ENCODE measurements at places on chromosomes 2 and 18.

GRCh38 chr18:63161032-63161760 lies 158.4 kb downstream of the BCL2 start:
- DNase-seq, result no peak

DNA sequence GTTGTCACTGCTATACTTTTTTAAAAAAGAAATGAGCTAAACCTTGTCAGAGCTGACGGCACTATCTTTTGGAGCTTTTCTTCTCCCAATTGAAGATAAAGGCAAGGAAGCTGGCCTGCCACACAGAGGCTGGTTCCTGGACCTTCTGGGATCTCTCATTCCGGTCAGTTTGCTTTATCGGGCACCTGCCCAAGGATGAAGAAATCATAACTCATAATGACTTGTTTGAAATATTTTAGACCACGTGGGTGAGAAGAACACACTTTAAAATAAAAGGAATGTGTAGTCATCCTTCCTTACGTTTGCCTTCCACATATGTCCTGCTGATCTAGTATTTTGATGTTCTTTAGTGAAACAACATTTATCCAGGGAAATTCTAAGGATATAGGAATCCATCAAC lies 535.7 kb downstream of the DCC start:
- DNase-seq, result no peak

DNA sequence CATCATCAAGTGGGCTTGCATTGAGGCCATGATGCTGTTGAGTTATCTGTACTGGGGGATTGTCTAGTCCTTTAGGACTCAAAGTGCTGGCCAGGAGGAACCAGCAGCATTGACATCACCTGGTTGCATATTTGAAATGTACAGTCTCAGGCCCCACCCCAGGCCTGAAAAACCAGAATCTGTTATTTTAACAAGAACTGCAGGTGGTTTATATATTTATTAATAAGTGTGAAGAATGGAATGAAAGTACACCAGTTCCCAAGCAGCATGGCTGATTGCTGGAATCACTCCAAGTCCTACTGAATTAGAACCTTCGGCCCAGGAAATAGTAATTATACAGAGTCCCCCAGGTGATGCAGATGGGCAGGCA lies 2.8 kb downstream of the IL1F10 start:
- DNase-seq, result no peak

DNA sequence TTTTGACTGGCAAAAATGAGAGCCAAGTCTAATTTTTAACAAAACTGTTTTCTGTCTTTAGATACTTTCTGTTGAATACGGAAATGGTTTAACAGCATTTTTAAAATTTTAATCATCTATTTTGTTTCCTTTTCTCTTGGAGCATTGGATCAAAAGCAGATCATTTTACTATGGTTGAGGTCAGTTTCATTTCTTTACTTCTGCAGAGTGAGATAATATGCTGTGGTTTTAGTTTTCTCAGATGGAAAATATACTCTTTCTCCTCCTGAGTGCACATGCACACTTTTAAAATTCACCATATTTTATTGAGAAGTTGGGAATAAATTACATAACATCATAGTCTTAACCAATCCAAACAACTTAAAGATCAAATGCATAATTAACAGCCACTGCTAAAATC lies 283.3 kb downstream of the SLC8A1 start:
- no peak for DNase-seq

DNA sequence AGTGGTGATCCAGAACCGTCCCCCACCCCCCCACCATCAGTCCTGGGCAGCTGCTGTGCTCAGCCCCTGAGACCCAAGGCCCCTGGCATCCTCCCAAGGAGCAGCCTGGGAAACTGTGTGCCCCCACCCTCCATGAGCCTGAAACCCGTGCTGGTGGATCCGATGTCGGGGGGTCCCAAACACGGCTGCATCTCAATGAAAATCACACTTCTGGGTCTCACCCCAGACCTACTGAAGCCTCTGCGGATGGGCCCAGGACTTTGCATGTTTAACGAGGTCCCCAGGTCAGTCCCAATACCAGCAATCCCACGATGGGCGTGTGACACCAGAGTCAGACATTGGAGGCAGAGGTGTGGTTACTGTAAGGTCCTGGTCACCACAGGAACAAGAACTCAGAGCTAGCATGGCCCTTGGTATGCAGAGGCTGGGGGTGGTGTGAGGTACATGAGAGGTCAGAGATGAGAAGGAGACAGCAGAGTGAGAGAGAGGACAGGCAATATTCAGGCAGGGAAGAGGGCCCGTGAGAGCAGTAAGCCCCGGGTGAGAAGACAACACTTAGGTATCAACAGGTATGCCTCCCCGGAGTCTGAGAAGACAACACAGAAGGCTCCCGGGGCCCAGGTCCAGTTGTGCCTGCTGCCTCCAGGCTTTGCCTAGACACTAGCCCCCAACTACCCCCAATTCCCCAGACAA lies 32.6 kb downstream of the MRPL35 start:
- no peak for DNase-seq

GRCh38 chr18:70405052-70405451 lies 116.2 kb downstream of the SOCS6 start:
- DNase-seq, result no peak

DNA sequence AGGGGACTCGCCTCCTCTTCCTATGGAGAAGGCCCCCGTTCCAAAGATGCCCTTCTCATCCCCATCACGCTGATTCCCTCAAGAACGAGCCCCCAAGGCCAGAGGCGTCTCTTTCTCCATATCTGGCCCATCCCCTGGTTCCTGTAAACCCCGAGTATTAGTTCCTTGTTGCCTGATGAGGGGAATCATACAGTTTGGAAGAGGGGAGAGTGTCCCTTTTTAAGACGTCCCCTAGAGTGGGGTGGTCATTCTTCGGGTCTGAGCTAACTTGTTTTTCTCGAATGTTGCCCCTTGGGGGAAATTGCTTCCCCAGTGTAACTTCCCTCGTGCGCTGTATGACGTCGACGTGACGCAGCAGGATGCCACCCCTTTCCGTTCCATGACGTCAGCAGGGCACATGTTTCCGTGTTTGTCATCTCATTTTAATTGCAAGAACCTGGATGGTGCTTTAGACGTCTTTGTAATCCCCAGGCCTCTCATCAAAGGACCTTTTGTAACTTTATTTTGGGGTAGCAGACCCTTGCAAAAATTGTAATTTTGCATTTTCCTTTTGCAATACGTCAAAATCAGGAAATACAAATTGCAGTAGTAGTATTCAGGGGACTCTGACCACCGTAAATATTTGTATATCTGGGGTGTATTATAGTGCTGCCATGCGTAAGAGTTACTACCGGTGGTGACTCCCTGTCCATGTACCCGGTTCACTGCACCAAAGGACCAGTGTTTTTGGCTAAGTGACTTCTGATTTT lies 569 bp downstream of the BABAM2 start:
- DNase-seq, result peak; percentile 27

DNA sequence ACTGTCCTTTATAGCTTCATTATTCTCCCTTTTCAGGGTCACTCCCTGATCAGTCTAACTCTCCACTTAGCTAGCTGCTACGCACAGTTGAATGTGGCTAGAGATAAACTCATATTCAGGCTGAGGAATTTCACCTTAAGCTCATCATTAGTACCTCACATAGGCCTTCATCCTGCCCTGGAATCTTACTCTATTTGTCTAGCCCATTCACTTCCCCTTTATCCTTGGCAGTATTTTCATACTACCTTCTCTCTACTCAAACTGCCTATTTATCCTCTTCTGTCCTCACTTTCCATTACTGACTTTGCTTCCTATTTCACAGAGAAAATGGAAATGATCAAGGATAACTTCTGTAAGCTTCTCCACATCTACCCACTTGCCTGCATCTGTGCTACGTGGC lies 10.6 kb upstream of the DSC2 start:
- no peak for DNase-seq

DNA sequence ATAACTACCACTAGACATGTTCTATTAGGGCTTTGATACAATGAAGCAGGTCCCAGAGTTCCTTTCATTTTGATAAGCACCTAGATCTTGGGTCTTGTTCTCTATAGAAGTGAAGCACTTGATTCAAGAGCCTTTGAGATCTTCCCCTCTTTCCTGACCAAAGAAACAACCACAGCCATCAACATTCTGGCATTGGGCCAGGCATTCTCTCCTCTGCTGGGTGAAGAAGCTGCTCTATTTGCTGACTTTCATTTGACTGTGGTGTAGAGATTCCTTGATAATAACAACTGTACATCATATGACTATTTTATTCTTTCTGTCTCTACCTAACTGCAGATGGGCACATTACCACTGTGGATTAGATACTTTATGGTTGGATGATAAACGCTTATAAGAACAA lies 96.6 kb upstream of the LYPD1 start:
- DNase-seq, result no peak

DNA sequence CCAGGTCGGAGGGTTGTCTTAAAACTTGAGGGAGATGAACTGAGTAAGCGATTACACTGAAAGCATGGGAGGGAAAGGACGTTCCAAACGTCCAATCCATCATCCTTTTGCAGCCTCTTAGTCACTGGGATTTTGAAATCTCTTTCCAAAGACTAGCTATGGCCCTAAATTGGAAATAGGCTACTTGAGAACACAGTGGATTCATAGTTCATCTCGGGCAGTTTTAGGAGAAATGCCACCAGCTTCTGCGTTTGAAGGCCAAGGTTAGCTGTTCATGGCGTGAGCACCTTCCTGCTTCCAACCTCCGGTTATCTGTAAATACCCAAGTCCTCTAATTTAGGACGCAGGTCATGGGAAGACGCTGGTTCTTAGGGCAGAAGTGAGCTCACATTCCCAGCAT lies 821 bp upstream of the EML6 start:
- DNase-seq, result peak; percentile 72

DNA sequence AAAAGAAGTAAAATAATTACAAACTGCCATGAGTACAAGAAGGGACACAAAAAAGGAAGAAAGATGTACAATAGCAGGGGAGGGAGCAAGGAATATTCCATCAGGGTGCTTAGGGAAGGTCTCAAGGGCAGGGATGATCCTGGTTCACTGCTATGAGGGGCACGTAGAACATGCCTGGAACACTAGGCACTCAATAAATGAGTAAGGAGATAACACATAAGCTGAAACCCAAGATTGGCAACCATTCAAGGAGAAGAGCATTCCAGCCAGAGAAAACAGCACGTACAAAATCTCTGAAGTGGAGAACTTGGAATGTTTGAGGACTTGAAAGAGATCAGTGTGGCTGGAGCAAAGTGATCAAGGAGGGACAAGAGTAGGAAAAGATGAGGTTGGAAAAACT lies 103.2 kb downstream of the FAM161A start:
- peak; percentile 72 for DNase-seq

DNA sequence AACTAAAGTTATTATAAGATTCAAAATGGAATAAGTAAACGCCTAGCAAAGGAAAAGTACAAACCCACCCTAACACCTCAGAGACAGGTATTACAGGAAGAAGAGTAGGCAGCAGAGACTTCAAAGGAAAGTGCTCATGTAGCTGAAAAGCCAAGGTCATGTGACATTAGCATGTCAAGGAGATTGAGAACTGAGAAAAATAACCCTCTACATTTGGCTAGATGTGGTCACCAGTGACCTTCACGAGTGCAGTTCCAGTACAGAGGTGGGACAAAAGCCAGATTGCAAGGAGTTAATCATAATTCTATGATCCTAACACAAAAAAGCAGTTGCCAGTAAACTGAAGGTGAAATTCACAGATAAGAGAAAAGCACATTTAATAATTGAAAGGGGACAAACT lies 252.7 kb downstream of the ZEB2 start:
- DNase-seq, result no peak

DNA sequence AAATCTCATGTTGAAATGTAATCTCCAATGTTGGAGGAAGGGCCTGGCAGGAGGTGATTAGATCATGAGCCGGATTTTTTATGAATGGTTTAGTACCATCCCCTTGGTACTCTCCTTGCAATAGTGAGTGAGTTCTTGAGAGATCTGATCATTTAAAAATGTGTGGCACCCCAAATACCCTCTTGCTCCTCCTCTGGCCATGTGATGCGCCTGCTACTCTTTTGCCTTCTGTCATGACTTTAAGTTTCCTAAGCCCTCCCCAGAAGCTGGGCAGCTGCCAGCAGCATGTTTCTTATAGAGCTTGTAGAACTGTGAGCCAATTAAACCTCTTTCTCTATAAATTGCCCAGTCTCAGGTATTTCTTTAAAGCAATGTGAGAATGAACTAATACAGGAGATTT lies 72.6 kb upstream of the FIGN start:
- DNase-seq, result peak; percentile 2

GRCh38 chr2:72797740-72798139 lies 28.1 kb downstream of the EXOC6B start:
- DNase-seq, result no peak

DNA sequence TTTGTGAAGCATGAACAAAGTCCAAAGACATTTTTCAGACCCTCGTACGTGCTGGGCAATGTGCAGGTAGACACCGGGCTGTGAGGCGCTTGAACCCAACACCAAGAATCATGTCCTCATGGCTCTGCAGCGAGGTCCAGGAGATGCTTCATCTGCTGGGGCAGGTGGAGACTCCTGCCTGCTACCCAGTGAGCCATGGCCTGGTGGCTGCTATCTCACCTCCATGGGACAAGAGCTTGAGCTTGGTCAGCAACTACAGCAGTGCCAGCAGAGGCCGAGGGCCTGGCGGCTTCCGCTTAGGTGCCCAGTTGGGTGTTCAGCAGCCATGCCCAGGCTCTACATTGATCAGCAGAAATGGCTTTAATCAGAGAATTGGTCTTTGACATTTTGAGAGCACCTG lies 281.0 kb upstream of the HS6ST1 start:
- no peak for DNase-seq

- DNase-seq, result no peak
Measured at GRCh38 chr2:78817430-78817829, 208.1 kb upstream of the REG3G start.

DNA sequence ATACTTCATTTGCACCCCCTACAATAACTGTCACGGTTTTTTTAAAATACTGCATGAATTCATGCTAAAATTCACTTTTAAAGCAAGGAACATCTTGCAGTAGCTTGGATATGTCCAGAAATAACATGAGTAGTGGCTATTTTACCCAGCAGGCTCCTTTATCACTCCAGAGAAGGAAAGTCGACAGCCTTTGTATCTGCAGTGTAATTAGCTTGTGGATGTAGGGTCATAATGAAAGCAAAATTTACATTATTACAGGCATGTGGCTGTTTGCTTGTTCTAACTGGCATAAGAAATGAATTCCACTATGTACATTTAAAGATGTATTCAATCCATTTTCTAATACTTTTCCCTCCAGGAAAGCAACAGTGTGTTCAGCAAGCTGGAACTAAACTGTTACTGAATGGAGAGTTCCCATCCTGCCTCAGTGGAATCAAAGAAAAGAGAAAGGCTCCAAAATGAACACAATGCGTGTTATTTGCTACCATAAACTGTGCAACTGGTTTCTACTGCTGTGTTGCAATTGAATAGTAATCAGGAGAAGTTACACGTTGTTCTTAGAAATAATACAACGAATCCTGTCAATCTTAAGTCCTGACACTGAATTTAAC lies 321.2 kb upstream of the VRK2 start:
- DNase-seq, result no peak

- no peak for DNase-seq
Measured at GRCh38 chr2:204274991-204275390, 270.3 kb upstream of the PARD3B start.

GRCh38 chr18:10453806-10454680 lies at the start of gene APCDD1:
TSS of gene APCDD1 (plus strand) at chr18:10454635. CDS start at chr18:10454982, 347 bp downstream.
- peak; percentile 86 for DNase-seq
